A549 treated with Mapracorat at 1 μM for 4 hours (cell line): ENCODE measurements at places on chromosomes 11 and 22. TPM values are rescaled to one million over a fixed set of nuclear protein-coding genes. Genes with fewer than 3 reads are reported as not detected.

The PRRG4 gene
- 1.5 to 1.8 TPM (median 1.6 TPM) in 5 replicates for total RNA-seq

The APOBEC3G gene
- total RNA-seq = not detected in 5 replicates

The C11orf65 gene
- 0.50 to 0.87 TPM (median 0.57 TPM) in 3 of 5 replicates, not detected in the others for total RNA-seq

The IFITM2 gene
- total RNA-seq = 57.0 to 66.9 TPM (median 63.2 TPM) in 5 replicates

The BCO2 gene
- 0.25 to 1.5 TPM (median 1.1 TPM) in 5 replicates for total RNA-seq

The DDX10 gene
- 35.4 to 51.1 TPM (median 42.1 TPM) in 5 replicates for total RNA-seq

The OR51E2 gene
- total RNA-seq = not detected in 5 replicates

The DSCAML1 gene
- total RNA-seq = 0.24 to 0.60 TPM (median 0.37 TPM) in 5 replicates

The TEX12 gene
- not detected in 5 replicates for total RNA-seq

The CHADL gene
- total RNA-seq = not detected in 5 replicates

The CEND1 gene
- 1.9 to 2.7 TPM (median 2.2 TPM) in 5 replicates for total RNA-seq

The MGAT3 gene
- 0.43 to 0.84 TPM (median 0.71 TPM) in 5 replicates for total RNA-seq

The SLC25A22 gene
- total RNA-seq = 21.8 to 38.2 TPM (median 32.3 TPM) in 5 replicates

The OR52I1 gene
- total RNA-seq = not detected in 5 replicates

The MAJIN gene
- total RNA-seq = not detected in 5 replicates

The ELMOD1 gene
- 0.17 to 0.39 TPM (median 0.36 TPM) in 5 replicates for total RNA-seq

The SMPD1 gene
- 9.3 to 11.4 TPM (median 10.9 TPM) in 5 replicates for total RNA-seq

The FHIP1B gene
- total RNA-seq = 11.9 to 18.8 TPM (median 17.6 TPM) in 5 replicates

The LINC01488 gene
- total RNA-seq = not detected in 5 replicates

The TPBGL gene
- 0.08 to 0.27 TPM (median 0.17 TPM) in 5 replicates for total RNA-seq

The IL10RA gene
- 0.06 to 0.21 TPM (median 0.06 TPM) in 3 of 5 replicates, not detected in the others for total RNA-seq

The OR8H2 gene
- total RNA-seq = not detected in 5 replicates

The SLC29A2 gene
- 6.4 to 7.5 TPM (median 6.8 TPM) in 5 replicates for total RNA-seq

The TLCD5 gene
- 5.3 to 7.9 TPM (median 7.0 TPM) in 5 replicates for total RNA-seq

The TRIM6 gene
- total RNA-seq = 8.7 to 9.9 TPM (median 9.2 TPM) in 5 replicates

The OR5F1 gene
- not detected in 5 replicates for total RNA-seq

The SEPTIN5 gene
- 6.7 to 11.9 TPM (median 9.7 TPM) in 5 replicates for total RNA-seq

The MRGPRE gene
- not detected in 5 replicates for total RNA-seq
